ENCODE measurements at places on chromosomes 5 and 9.
A peak's percentile ranks its signal among the peaks of the same experiment; 100 is the strongest.

GRCh38 chr9:94665613-94666012 is 26.3 kb upstream of the FBP1 start:
- no peak for DNase-seq

- DNase-seq, result no peak
Observed at GRCh38 chr5:84137541-84137940, 247.1 kb downstream of the EDIL3 start.

DNA sequence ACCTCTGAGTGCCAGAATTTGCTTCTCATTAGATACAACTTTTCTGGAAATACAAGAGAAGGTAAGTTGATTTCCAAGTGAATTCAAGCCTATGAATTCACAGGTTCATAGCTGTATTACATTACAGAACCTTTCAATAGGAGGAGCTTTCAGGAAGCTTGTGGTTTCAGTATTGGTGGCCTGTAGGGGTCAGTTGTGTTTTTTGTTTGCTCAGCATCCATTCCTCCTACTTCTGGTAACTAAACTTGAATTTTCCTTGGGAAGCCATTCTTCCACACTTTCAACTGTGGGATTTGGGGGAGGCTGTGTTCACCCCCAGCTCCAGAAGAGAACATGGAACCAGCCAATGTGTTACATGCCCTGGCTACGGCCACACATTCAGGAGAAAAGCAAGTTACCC is 5.6 kb upstream of the CYSTM1 start:
- no peak for DNase-seq

DNA sequence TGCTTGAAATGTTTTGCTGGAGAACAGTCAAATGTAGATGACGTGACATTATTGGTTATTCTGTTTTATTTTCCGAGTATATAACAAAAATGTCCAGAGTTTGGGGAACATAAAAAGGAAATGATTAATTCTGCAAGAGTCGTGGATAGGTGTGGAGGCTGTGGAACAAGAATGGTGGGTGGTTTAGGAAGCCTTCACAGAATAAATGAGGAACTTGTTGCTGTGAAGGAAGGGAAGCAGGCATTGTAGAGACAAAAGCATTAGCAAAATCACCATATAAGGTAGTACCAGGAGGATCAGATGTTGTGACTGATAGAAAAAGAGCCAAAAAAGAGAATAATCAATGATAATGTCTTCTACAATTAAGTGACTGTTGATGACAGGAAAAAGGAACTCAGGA is 66.2 kb upstream of the CNTLN start:
- no peak for DNase-seq

DNA sequence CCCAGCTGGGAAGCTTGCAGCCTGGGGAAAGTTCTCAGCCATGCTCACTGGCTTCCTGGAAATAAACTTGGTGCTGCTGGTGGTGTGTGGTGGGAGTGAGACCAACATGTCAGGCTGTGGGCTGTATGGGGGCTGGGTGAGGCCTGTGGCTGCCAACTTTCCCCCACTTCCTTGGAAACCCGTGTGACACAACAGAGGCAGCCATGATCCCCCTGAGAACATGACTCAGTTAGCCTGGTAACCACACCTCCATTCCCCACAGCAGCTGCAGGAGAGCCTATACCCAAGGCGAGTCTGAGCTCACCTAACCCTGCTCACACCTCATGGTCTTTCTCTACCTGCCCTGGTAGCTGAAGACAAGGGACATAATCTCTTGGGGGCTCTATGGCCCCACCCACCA is 72.7 kb upstream of the RGMB start:
- no peak for DNase-seq

DNA sequence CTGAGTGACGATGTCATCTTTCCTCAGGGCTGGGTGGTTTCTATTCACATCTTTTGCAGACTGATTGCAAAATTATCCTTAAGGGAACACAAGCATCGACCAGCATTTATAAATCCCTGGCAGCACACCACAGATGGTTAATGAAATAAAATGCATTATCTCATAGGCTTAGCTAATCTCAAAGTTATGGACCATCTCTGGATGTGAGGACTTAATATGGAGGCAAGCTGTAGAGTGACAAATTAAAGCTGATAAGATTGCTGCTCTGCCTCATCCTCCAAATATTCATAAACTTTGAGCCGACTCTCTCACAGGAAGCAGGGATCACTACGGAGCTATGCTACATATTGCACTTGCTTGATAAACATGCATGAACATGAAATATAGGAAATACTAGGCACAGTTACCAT is 663.2 kb upstream of the RGMB start:
- DNase-seq, result no peak

DNA sequence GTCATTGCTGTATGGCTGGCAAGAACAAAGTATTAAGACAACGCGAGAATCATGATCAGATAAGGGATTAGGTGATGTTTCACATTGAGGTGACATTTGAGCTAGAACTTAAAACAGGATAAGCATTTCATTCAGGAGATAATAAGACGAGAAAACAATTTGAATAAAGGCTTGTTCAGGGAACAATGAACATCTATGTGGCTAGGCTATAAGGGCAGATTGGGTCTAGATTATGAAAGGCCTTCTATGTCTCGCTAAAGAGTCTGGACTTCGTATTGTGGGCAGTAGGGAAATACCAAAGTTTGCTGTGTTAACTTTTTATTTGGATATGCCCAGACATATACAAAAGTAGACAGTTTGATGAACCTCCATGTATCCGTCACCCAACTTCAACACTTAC is 6.9 kb downstream of the MRPL22 start:
- DNase-seq, result no peak

- no peak for DNase-seq
Observed at GRCh38 chr5:179298181-179298993, 46.9 kb downstream of the ADAMTS2 start.

DNA sequence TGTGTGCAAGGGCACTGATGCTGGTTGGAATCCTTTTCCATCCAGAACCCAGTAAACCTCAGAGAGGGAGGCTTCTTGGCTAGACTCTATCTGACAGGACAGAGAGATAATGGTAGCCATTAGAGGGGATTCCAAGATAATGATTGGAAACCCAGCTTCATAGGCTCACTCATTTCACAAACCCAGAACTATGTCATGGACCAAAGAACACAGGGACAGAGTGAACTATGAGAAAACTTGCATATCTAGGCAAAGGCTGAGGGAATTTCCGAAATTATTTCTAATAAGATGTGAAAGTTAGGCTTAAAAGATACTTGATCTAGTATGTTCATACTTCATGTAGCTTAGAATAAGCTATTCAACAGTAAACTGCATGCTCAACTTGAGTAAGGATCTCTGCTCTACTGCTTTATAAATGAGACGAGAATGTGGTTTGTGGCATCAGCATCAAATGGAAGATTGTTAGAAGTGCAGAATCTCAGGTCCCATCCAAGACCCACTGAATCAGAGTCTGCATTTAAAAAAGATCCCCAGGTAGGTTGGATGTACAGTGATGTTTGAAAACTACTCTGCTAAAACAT is 261.4 kb downstream of the DMRT2 start:
- no peak for DNase-seq

GRCh38 chr5:55694152-55694830 is 17.8 kb downstream of the SLC38A9 start:
- no peak for DNase-seq

- no peak for DNase-seq
Observed at GRCh38 chr5:112346411-112347044, 72.5 kb downstream of the EPB41L4A start.

DNA sequence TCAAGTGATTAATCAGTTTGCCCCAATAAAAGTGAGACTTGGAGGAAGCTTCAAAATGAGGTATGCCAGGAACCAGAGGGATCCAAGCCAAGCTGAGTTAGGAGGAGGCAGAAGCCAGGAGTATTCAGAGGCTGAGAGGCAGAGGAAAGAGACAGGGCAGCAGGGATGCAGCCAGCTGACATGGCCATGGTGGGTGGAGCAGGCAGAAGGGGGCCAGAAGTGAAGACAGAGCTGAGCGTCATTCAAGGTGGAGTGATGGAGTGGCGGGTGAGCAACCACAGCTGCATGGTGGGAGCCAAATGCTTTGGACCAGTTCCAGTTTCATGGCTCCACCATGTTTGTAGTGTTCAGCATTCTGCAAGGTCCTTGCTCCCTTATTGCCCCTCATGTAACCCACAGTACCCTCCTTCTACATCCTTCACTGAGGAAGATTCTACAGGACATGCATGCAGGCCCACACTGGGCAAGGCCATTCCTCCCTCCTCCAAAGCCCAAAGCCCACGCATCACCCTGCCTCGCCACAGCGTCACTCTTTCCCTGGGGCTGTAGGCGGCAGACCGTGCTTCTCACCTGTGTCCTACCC is 100.6 kb downstream of the FSTL4 start:
- DNase-seq, result no peak

DNA sequence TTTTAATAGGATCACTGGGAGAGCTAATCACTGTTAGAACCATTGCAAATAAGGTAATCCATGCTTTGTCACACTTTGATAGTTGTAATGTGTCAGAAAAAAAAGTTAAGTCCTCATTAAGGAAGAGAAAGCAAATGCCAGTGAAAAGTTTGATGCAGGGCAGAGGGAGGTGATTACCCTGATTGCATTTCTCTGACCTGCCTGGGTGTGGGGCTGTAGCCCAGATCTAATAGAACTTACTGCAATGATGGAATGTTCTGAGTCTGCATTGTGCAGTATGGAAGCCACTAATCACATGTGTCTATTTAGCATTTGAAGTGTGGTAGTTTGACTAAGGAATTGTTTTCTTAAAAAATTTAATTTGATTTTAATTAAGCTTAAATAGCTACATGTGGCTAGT is 202.7 kb downstream of the ATP10B start:
- DNase-seq, result no peak

DNA sequence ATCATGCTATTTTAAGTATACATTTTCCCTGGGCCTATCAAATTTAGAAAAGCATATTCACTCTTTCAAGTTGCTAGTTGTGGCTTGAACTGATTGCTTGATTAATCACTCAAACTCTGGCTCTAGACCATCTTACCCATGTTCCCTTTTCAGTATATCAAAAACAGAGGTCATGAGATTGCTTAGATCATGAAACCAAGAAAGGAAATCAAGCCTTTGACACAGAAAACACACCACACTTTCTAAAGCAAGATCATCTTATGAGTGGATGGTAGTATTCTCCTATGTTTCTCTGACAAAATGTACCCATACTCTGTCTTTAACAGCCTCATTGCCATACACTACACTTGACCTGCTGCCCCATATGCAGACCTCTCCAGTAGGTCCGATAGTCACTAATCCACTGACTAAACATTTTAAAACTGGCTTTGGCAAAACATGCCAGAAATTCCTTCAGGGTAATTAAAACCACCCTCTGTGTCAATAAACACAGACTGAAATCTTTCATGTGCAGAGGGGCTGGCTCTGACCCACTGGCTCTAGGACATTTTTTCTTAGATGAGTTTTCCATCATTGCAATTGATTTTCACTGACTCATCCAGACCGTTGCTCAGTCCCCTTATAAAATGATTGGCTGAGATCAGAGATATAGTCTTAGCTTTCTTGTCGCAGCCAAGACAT is 18.2 kb downstream of the PPP2R2B start:
- no peak for DNase-seq

DNA sequence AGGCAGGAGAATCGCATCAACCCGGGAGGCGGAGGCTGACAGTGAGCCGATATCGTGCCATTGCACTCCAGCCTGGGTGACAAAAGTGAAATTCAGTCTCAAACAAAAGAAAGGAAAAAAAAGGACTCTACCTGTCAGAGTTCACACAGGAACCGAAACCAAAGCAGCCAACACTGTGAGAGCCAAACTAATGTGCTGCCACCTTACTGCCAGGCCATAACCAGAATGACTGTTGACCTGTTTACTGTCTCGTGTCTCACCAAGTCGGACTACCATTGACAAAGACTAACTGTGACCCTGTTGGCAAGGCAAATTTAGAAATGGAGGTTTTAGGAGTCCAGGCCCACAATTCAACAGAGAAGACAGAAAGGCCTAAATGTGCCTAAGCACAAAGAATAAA is 112.4 kb downstream of the ANXA2R start:
- no peak for DNase-seq

- DNase-seq, result no peak
Observed at GRCh38 chr5:63687854-63688516, 274.3 kb downstream of the HTR1A start.

DNA sequence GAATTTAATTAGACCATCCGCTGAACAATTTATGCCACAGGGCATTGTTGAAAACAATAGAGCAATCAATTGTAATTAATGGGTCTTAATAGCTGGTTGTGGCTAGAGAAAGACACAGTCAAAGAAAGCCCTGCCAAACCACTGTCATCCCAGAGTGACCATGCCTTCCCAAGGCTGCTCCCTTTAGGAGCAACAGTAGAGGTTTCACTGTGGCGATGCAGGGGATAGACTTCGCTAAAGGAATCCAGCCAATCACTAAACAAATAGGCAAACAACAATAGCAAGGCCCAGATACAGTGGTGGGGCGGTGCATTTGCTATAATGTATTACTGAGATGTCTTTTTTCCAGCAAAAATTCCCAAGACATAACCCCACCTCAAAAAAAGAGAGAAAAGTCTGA is 87.8 kb upstream of the SLC27A6 start:
- DNase-seq, result no peak

GRCh38 chr9:125761676-125762450 is 14.7 kb downstream of the PBX3 start:
- no peak for DNase-seq

DNA sequence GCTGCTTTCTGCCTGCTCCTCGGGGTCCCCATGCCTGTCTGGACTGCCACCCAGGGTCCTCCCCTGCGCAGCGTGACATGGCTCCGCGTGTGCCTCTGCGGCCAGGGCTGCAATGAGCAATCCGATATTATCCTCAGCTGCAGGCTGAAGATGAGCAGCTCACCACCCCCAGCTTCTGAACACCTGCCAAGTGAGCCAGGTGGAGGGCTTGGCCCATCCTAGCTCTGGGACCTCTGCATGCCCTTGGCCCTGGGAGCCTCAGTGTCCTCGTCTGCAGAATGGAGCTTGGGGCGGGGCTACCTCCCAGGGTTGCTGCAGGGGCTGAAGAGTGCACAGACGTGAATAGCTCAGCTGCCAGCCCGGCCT is 4.1 kb upstream of the MYMK start:
- DNase-seq, result no peak

DNA sequence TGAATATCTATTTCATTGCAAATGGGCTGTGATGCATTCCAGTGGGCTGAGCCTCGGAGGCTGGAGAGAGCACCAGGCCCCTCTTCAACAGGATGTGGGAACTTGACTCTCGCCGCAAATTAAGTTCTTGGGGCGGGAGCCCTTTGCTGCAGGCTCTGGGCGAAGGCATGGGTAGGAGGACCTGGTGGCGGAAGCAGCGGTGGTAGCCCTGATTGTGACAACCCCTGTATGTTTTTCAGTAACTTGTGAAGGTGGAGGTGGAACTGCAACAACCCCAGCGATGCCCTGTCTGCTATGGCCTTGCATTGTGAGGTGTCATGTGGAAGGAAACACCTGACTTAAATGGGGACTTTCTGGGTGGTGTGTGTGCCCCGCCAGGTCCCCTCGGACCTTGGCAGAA is 9.4 kb downstream of the FYB1 start:
- peak; percentile 76 for DNase-seq
